Activated T-cell treated with anti-CD3 and anti-CD28 coated beads for 24 hours (primary cell): ENCODE measurements at places on chromosomes 5 and 9.

DNA sequence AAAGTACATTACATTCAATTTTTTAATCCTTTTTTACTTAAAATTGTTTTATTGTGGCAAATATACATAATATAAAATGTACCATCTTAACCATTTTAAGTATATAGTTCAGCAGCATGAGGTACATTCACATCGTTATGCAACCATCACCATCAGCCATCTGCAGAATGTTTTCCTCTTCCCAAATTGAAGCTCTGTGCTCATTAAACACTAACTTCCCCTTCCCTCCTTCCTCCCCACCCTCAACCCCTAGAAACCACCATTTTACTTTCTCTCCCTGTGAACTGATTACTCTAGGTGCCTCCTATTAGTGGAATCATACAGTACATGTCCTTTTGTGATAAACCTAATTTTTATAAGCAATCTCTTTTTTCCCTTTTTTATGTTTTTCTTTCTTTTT, 15.6 kb downstream of the TEX53 start:
- DNase-seq, result no peak

- peak; percentile 82 for DNase-seq
Observed at GRCh38 chr5:179820483-179821297, at the start of gene SQSTM1. Gene SQSTM1, plus strand, starts transcription at chr5:179820905. Its CDS starts 32 bp downstream, at chr5:179820937.

DNA sequence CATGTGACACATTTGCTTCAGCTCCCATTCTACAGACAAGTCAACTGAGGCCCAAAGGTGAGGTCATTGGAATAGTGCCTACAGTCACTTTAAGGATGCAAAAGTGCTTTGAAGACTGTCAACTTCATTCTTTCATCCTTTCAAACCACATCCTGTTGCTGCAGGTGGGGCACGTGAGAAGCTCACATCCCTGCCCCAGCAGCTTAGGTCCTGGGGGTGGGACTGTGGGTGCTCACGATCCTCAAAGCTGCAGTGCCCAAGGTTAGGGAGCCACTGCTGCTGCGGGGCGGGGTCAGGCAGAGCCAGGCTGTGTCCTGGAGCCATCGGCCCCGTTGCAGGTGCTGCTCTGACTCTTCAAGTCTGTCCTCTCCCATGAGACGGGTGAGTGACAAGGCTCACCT, 57.9 kb upstream of the IER5L start:
- peak; percentile 37 for DNase-seq

GRCh38 chr5:170681013-170681433, 102.5 kb upstream of the GABRP start:
- peak; percentile 15 for DNase-seq

GRCh38 chr5:133404724-133405123, 207.6 kb downstream of the FSTL4 start:
- no peak for DNase-seq

GRCh38 chr9:86721843-86722705, 225.2 kb downstream of the GAS1 start:
- DNase-seq, result no peak

GRCh38 chr9:5870691-5871090, 20.0 kb upstream of the MLANA start:
- no peak for DNase-seq

DNA sequence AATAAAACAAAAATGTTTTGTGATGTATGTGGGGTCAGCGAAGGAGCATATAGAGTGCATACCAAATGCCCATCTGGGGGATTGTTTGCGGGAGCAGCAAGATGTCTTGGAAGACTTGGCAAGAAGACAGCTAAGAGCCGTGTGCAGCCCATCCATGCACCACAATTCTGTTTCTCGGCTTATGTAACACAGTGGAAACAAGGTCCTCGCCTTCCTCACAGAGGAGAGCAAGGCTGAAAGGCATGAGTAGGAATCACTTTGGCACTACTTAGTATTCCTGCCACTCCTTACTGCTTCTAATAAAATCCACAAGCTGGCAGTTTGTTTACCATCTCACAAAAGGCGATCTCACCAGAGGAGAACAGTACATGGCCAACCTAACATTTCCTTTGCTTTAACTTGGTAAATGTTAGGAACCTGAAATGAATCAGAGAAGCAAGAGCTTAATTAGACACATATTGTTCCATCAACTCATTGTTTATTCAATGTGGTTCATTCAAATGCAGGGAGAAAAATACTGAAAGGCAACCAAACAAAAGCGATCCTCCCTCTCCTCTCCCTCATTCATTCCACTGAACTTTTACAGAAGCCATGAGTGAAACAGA, 648.1 kb downstream of the ACTL7B start:
- no peak for DNase-seq

- DNase-seq, result no peak
Observed at GRCh38 chr5:129459450-129459776, 685 bp upstream of the ADAMTS19 start.

- no peak for DNase-seq
Observed at GRCh38 chr9:107850653-107851052, 361.1 kb upstream of the KLF4 start.

- no peak for DNase-seq
Observed at GRCh38 chr5:95241635-95242034, 43.3 kb downstream of the MCTP1 start.

- no peak for DNase-seq
Observed at GRCh38 chr9:114347675-114348074, 18.0 kb downstream of the ORM2 start.

DNA sequence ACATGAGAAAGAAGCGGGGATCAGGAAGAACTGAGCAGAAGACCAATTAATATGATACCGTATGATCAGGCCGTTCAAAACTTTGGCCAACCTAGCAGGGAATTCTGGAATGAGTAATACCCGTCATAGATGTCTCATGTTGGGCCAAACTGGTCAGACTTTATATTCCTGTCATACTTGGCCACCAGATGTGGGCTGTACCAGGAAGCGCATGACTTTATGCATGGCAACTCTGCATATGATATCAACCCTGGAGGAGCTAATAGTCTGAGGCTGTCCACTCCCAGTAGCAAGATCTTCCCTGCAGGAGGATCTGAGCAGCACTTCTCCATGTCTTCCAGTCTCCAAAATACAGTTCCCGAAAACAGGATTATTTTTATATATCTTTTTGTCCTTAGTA, 68.5 kb upstream of the NAA35 start:
- DNase-seq, result no peak

GRCh38 chr9:123138163-123138562, 104.7 kb downstream of the GPR21 start:
- no peak for DNase-seq

- DNase-seq, result no peak
Observed at GRCh38 chr5:6717247-6717646, 4.0 kb downstream of the TENT4A start.

- peak; percentile 57 for DNase-seq
Observed at GRCh38 chr5:149959406-149960236, 937 bp upstream of the SLC26A2 start.

- DNase-seq, result no peak
Observed at GRCh38 chr9:99513441-99514112, 291.5 kb downstream of the SEC61B start.

GRCh38 chr9:110027671-110028081, 180.3 kb downstream of the C9orf152 start:
- DNase-seq, result no peak

- DNase-seq, result no peak
Observed at GRCh38 chr9:18865542-18865941, 167.5 kb downstream of the SAXO1 start.

- no peak for DNase-seq
Observed at GRCh38 chr9:6197330-6197729, 18.3 kb upstream of the IL33 start.

DNA sequence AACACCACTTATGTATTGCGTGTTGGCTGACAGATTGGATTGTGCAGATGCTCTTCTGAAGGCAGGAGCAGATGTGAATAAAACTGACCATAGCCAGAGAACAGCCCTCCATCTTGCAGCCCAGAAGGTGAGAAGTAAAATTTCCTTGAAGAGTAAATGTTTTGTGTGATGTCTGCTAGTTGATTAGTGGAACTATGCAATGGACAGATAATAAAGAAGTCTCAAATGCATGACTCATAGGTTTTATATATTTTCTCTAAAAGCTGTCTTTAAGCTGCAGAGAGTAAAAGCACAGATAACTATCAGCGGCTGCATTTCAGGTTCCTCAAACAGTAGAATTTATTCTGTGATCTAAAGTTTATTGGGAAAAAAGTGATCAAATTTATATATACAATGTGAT, 27.4 kb downstream of the INVS start:
- no peak for DNase-seq

- no peak for DNase-seq
Observed at GRCh38 chr5:41967401-41967800, 42.3 kb downstream of the FBXO4 start.

DNA sequence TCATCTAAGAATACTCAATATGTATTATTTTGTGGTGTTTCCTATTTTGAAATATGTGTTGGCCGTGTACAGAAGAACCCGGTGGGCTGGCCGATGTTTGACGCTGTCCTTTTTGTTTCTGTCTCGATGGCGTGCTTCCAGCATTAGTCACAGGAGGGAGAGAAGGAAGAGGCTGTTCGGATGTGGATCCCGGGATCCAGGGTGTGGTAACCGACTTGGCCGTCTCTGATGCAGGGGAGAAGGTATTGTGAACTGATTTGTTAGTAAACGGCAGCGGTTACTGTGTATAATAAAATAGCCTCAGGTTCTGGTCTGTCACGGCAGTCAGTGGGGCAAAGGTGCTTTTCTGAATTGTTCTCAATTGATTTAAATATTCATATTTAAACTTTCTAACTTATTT, 275.0 kb downstream of the ARHGEF28 start:
- no peak for DNase-seq

- DNase-seq, result no peak
Observed at GRCh38 chr5:57687596-57687995, 205.0 kb upstream of the ACTBL2 start.

GRCh38 chr5:130102375-130102774, 198.1 kb downstream of the CHSY3 start:
- no peak for DNase-seq

- DNase-seq, result no peak
Observed at GRCh38 chr5:148988328-148988727, 74.5 kb downstream of the SH3TC2 start.

DNA sequence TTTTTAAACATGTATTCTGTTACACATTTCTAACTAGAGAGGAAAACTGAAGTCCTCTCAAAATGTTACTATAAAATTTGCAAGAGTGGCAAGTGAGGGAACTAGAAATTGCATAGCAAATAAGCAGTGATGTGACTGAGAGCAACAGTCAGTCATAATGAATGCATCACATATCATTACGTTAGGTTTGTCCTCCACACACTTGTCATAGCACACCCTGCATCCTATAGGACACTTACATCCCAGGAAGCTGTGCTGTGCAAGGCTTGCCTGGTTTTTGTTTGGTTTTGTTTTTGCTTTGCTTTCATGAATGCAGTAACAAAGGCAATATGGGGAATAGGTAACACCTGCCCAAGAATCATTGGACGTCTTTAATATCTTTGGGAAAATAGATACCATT, 10.8 kb downstream of the NFIB start:
- no peak for DNase-seq

DNA sequence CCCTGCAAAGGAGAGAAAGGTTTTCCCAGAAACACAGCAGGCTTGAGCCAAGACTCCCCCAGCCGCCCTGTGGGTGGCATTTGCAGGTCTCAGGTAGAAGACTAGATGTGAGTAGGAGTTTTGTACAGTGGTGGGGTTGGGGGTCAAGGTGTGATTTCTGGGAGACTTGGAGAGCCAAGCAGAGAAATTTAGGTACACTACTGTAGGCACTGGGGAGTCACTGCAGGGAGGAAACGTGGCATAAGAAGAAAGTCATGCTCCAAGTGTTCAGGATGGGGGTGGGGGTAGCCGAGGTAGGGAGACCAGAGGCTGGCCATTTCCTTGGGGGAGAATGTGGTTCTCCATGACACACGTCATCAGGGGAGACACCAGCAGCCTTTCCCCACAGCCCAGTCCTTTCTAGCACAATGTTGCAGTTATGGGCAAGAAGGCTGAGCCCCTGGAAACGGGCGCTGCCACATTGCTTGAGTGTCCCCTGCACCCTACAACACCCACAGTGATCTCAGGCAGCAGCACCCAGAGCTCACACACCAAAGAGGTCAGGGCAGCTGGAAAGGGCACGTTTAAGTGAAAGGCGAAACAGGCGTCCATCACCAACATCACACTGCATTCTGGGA, 210.5 kb downstream of the FSTL4 start:
- DNase-seq, result no peak

GRCh38 chr5:146240951-146241350, 37.5 kb downstream of the RBM27 start:
- no peak for DNase-seq

- no peak for DNase-seq
Observed at GRCh38 chr9:89874351-89875321, 269.8 kb downstream of the GADD45G start.

DNA sequence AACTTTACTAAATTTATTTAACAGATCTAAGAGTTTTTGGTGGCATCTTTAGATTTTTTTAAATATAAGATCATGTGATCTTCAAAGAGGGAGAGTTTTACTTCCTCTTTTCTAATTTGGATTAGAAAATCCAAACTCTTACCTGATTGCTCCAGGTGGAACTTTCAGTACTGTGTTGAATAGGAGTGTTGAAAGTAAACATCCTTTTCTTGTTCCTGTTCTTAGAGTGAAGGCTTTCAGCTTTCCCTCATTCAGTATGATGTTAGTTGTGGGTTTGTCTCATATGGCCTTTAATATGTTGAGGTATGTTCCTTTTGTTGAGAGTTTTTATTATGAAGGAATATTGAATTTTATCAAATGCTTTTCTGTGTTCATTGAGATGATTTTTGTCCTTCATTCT, 650.0 kb upstream of the SGCD start:
- no peak for DNase-seq

- no peak for DNase-seq
Observed at GRCh38 chr5:98121036-98121936, 652.2 kb upstream of the RGMB start.

- DNase-seq, result no peak
Observed at GRCh38 chr5:179051784-179052183, 8.4 kb upstream of the ZNF354C start.

- no peak for DNase-seq
Observed at GRCh38 chr5:91151947-91152346, 231.2 kb downstream of the ARRDC3 start.

DNA sequence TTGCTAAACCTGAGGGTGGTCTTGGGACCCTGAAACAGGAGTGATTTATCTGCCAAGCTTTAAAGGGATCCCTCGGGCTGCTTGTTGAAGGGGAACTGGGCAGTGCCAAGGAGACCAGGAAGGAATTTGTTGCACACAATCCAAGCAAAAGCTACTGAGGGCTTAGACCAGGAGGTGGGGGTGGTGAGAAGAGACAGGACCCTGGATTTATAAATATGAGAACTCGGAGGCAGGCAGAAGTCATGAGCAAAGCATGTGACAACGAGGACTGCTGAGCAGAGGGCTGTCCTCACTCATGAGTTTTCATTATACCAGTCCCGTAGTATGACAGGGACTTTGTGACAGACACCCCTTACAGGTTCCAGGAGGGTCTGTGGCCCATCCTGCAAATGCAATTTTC, 237.3 kb downstream of the DRD1 start:
- no peak for DNase-seq

- DNase-seq, result no peak
Observed at GRCh38 chr9:109973336-109973735, 193.3 kb downstream of the PALM2AKAP2 start.

- DNase-seq, result no peak
Observed at GRCh38 chr9:124018730-124019697, 7.4 kb downstream of the LHX2 start.
